ENCODE measurements at places on chromosomes 16 and 17.

DNA sequence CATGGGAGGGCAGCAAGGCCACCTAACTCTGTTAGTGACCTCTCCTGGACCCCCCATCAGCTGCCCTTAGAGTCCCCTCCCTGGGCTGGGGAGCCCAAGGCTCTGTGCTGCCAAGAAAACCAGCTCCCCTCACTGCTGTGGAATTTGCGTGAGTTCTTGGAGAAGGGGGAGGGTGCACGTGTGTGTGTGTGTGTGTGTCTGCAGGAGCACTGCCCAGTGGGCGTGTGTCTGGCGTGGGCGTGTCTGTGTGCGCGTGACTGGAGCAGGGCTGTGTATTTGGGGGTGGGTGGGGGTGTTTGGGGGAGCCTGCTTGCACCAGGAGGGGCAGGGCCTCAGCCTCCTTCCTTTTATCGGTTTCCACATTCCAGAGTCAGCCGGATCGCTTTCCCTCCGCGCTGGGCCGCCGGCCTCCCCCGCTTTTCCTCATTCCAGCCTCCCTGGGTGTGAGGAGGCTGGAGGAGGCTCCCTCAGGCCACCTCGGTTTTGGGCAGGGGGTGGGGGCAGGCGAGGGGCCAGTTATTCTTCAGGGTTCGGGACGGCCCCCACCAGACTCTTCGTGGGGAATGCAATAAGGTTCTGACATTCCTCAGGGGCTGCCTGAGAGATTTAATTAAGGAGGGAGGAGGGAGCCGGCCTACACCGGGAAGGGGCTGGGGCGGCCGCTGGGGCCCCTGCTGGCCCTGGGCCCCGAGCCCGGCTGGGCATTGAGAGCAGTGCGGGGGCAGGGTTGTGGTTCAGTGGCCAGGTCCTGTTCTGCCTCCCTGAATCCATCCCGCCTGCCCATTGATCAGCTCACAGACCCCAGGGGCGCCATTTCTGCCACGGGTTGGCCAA lies 2.5 kb downstream of the VASN start:
- no peak for DNase-seq

- DNase-seq, result no peak
Observed at GRCh38 chr16:54140057-54140787, 146.4 kb downstream of the IRX3 start.

DNA sequence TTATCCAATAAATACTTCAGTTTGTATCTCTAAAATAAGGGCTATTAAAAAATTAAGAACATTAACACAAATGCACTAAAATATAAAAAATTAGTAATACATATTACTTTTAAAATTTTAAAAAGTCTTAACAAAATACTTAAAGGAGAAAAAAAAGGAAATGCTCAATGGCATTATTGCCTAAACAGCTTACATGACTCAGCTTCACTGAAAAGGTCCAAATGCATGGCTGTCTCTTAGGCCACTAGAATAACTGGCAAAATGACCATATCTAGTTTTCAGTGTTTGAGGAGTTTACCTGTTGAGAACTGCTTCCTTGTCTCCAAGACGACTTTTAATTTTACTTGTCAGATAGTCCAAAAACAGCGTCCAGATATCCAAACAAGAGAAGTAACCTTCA lies 66.0 kb downstream of the XPO6 start:
- DNase-seq, result no peak

GRCh38 chr17:48047113-48047740 lies 932 bp upstream of the NFE2L1 start:
- no peak for DNase-seq

- no peak for DNase-seq
Observed at GRCh38 chr16:84366208-84366607, 2.1 kb upstream of the ATP2C2 start.

DNA sequence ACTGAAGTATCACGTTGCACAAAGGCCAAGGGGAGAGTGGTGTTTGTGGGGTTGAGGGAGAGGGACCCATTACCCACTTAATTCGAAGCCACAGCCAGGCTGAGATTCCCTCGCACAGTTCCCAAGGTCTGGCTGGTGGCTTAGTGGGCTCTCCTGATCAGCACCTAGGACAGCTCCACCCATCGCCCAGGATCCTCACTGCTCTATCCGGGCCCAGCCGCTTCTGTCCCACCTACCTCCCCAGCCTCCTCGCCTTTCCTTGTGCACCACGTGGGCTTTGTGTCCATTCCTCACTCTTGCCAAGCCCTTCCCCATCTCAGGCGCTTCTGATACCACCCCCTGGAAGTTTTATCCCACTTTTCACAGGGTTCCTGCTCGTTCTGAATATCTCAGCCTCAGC lies 163.5 kb downstream of the CCT6B start:
- DNase-seq, result no peak

DNA sequence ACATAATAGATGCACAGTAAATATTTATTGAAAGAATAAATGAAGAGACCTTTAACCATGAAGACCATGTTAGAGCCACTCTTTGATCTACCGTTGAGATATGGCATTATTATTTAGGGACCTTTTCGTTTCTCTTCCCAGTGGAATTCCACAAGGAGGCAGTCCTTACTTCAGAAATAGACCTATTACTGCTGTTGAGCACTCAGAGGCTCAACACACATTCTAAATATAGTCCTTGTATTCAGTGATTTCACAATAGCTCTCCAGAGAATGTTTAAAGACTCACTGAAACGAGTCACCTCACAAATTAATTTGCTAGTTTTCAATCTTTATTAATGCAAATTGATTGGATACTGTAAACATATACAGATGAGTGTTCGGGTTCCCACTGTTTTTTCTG lies 603.8 kb downstream of the CDH8 start:
- no peak for DNase-seq

- no peak for DNase-seq
Observed at GRCh38 chr17:66654764-66655163, 180.2 kb upstream of the CACNG5 start.

DNA sequence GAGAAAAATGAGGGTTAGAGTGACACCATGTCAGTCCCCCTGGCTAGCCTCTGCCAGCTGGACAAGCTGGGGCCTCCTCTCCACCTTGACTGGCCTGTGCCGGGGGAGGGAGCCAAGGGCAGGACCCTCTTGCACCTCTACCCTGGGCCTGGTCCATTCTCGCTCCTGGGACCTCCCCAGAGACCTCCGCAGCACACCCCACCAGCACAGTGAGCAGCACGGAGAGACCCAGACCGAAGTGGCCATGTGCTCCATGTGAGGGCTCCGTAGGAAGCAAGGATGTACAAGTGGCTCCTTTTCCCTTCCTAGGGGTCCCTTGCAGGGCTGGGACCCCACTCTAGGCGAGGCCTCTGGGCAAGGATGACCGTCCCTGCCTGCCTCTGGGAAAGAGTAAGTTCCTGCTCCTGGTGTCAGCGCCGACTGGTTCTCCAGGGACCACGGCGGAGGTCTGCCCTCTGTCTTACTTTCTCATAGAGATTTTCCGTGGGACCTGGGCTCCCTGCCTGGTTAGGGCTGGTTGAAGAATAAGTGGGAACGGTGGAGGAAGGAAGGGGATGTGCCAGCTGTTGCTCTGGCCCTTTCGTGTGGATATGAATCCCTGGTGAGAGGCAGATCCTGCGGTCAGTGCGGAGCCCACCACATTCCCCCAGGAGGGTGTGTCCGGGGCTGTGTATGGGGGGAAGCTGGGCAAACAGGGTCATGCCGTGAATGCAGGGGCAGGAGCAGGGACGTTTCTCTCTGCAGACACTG lies 124.2 kb downstream of the METRNL start:
- peak; percentile 7 for DNase-seq

- no peak for DNase-seq
Observed at GRCh38 chr16:2782583-2783351, 4.6 kb downstream of the PRSS33 start.

DNA sequence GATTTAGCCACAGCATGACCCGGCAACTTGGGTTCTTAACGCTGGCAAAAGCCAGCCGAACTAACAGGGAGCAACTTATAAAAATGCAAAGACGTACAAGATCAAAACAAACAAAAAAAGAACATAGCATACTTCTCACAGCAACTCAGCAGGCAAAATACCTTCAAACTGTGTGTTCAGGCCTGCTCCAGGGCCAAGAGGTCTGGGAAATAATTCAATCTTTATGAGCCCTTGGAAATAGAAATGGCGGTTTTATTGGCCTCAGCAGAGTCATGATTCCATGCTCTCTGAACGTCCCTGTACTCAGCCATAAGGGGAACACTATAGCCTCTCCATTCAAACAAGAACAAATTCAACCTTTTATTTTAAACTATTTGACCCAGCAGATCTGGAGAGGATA lies 101.3 kb upstream of the C17orf78 start:
- DNase-seq, result no peak

- no peak for DNase-seq
Observed at GRCh38 chr17:77098884-77099545, 41.8 kb upstream of the SEC14L1 start.

DNA sequence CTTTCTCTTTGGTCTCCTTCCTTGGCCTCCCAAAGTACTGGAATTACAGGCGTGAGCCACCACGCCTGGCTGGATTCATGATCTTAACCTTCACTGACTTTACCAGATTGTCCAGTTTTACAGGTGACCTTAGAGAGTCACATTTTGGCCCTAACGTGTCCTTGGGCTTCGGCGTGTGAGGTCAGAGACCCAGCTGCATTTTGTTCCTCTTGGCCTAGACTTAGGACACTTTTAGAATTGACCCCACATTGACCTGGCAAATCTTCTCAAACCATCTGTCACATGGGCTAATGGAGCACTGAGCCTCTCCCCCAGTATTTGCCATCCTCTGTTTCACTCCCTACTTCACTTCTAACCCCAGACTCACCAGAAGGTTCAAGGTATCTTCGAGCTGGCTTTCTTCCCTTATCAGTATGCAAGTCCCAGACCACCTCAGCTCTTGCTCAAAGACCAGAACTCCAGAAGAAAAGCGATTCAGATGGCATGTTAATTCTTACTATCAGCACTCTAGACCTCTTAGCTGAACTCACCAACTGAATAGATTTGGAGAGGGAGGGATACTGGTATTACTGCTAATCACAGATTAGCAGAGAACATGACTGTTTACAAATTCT lies 1.7 kb upstream of the CYTH1 start:
- DNase-seq, result no peak

- peak; percentile 81 for DNase-seq
Observed at GRCh38 chr16:30615358-30616091, 5.3 kb upstream of the ZNF689 start.

DNA sequence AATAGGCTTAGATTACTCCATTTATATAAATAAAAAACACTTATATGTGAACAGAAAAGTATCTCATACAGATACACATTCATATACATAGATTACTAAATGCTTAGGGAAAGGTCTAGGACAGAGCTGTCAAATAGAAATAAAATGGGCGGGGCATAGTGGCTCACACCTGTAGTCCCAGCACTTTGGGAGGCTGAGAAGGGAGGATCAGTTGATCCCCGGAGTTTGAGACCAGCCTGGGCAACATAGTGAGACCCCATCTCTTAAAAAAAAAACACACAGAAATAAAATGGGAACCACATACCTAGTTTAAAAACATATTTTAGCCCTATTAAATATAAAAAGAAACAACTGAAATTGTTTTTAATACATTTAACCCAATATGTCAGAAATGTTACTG lies 58.9 kb downstream of the CFDP1 start:
- no peak for DNase-seq

GRCh38 chr17:50259477-50260324 lies 14.6 kb upstream of the TMEM92 start:
- no peak for DNase-seq

DNA sequence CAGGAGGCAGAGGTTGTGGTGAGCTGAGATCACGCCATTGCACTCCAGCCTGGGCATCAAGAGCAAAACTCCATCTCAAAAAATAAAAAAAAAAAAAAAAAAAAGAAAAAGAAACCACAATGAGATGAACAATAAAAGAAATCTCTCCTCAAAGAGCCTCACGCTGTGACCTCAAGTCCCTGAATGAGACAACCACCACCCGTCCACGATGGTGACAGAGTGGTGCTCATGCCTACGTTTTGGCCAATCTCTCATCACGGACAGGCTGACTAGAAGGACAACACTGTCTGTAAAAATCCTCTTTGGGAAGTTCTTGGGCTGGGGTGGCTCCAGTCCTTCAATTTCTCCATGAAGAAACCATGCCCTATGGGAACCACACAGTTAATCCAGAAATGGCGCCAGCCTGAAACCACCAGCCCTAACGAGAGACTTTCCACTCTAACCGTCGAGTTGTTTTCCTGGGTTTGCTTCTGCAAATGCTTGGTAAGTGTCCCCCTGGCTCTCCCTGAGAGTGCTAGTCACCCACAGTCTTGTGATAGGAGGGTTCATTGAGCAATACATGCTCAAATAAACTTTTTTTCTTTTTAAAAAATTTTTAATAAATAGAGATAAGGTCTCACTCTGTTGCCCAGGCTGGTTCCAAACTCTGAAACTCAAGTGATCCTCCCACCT lies 15.0 kb upstream of the PRSS27 start:
- no peak for DNase-seq

- DNase-seq, result no peak
Observed at GRCh38 chr17:29124925-29125273, 55.3 kb downstream of the MYO18A start.

GRCh38 chr17:71522383-71522782 lies 598.4 kb upstream of the SOX9 start:
- no peak for DNase-seq

GRCh38 chr16:21267298-21267697 lies 10.8 kb downstream of the CRYM start:
- DNase-seq, result no peak

GRCh38 chr17:75552425-75553294 lies 27.2 kb downstream of the LLGL2 start:
- DNase-seq, result no peak

GRCh38 chr17:62739645-62740388 lies 68.3 kb downstream of the MARCHF10 start:
- DNase-seq, result no peak

DNA sequence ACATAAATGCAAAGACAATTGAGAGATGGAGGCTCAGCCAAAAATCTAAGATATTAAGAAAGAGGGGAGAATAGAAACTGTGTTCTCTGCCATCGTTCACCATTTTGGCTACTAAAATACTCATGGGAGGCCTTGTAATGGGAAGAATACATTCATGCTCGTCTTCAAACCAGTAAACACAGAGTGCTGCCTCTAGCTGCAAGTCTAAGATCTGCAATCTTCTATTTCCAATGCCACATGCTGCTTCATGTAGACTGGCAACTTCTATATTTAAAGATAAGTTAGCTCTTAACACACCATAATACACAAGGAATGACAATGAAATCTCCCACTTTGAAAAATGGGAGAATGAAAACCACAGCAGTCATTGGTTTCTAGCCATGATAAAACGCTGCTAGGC lies 387.3 kb downstream of the HS3ST3B1 start:
- DNase-seq, result no peak

DNA sequence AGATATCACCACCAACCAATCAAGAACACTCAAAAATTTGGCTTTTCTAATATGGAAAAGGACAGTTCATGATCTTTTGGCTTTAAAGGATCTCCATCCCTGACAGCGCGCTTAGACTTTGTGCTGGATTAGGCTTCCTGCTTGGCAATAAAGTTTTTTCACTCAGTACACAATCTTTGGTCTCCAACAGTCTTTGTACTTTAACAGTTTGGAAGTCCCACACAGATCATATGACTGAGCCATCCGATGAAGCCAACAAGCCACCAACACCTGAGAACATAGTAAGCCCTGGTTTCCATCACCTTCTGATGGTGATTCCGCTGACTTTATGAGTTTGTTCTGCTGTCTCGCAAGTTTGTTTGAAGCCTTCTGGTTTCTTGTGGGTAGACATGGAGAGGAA lies 34.3 kb downstream of the SMURF2 start:
- no peak for DNase-seq

Data from T-helper 1 cell (primary cell).